ENCODE measurements at places on chromosomes 6 and 20.

DNA sequence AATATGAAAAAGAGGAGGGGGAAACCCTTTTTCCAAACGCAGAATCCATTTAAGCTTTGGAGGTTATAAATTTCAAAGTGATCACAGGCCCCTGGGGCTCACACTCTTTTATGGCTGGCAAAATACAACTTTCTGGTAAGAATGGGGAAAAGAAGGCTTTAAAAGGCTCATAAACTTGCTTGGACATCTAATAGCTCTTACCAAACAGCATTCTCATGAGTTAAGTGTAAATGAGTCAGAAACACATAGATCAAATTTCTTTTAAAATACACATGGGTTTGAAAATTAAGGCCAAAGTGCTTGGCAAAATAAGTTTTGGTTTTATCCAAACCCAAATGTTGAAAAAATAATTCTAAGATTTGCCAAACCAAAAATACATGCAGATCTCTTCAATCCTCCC, 154.6 kb downstream of the SOBP start:
- no peak for DNase-seq

- no peak for DNase-seq
Observed at GRCh38 chr6:56862415-56863175, 92.3 kb upstream of the BEND6 start.

- no peak for DNase-seq
Observed at GRCh38 chr6:107062691-107063090, 34.7 kb downstream of the MTRES1 start.

GRCh38 chr20:23179766-23180403, 93.8 kb upstream of the CD93 start:
- DNase-seq: no peak

DNA sequence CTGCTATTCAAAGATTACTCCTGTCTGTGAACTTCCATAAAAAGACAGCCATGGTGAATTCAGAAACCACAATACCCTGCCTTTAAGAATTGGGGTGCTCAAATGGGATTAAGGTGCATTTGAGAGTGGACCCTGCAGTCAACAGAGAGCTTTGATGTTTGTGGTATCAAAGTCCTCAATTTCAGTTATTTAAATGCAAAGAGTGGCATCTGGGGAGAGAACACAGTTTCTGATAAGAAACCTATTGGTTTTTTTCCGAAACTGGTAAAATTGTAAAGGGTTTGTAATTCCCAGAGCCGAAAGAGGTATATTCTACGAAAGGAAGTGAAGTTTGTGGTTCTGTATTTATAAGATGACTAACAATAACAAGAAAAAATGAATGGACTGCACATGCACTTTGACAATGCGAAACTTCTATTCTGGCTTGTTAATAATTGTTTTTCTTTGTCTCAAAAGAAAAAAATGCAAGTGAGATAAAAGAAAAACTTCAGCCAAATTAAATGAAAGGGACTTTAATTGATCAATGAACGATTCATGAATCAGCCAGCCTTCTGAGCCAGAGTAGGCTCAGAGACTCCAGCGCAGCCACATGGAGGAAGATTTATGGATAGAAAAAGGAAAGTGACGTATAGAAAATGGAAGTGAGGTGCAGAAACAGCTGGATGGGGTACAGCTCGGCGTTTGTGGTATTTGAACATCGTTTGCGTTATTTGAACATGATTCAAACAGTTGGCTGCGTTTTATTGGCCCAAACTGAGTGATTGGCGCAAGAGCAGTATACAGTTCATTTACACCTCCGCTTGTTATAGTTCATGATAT, 70.5 kb upstream of the DUSP22 start:
- DNase-seq: no peak

DNA sequence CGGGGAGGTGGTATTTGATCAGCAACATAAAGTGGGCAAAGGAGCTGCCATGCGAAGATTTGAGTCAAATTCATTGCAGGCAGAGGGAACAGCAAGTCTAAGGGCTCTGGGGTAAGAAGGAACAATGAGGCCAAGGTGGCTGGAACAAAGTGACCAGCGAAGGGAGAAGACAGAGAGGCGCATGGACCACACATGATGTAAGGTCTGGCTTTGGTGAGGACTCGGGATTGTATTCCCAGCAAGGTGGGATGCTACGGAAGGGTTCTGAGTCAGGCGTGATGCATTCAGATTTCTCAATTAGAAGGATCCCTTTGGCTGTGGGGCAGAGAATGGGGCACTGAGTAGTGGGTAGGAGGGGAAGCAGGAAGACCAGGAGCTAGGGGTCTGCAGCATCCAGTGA, 30.7 kb upstream of the CDH22 start:
- no peak for DNase-seq

Data from stimulated activated CD4-positive, alpha-beta T cell treated with anti-CD3 and anti-CD28 coated beads, Interleukin-12 subunit alpha, Interleukin-12 subunit beta, amount 100 ng/mL, for 4 hours (primary cell).